Stimulated activated CD4-positive, alpha-beta T cell treated with anti-CD3 and anti-CD28 coated beads, TNF-alpha, amount 100 ng/mL, for 4 hours (primary cell): ENCODE measurements at places on chromosomes 4 and X.

DNA sequence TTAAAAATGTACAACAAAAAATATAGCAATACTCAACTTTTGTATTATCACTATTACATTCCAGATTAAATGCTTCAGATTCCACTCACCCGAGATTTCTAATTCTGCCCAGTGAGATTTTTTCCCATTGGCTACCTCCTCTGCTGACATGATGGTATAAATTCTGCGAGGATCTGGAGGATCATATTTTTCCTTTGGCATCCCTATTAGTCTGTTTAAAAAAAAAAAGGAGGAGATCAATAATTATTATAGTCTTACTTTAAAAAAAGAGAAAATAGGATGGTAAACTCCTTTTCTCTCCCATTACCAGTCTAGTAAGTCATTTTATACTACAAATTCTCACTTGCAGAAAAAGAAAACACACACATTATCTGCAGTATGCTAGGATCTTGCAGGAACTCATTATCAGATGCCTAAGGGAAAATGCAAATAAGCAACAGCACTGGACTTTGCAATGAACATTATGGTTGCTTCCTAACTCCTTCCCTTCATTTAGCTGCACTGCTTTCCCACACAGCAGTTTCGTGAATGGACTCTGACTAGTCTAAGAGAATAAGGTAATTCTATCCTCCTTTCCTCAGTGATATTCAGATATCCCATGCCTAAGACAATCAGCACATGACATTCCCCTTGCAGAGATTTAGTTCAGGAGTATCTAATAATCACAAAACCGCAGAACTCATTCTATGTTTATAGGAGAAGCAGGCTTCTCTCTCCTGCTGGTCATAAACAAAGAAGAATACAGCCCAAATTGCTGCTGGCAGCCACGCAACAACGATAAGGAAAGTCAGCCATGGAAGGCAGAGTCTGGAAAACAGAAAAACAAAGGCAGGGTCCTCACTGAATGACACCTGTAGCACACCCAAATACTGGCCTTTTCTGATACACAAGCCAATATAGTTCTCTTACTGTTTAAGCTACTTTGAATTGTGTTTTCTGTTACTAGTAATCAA is 42.7 kb downstream of the CNOT6L start:
- no peak for DNase-seq

- DNase-seq = no peak
Measured at GRCh38 chr4:166293556-166293955, 420.5 kb downstream of the TLL1 start.

DNA sequence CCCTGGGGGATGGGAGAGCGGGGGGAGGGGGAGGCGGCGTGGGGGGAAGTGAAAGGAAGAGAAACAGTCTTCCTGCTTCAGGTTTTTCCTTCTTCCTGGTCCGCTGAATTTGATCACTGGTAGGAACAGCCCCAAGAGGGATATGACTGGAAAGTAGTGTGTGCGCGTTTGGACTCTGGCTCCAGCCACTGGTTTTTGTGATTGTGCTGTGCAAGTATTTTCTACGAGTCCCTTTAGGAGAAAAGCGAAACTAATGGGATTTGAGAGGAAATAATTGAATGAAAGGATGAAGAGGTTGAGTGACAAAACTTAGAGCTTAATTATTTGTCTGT is 836 bp downstream of the PRRG1 start:
- DNase-seq = no peak

DNA sequence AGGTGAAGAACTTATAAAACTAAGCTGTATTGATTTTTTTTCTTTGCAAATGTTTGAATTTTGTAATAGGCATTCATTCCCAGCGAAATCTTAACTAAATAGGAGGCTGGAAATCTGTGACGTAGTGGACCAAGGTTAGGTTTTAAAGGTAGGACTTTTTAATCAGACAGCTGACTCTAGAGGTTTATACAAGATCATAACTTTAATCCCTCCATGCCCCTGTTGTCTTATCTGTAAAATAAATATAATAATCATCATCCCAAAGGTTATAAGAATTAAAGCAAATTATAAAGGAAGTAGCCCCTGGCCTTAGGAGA is 101.3 kb downstream of the SHROOM3 start:
- DNase-seq = no peak

DNA sequence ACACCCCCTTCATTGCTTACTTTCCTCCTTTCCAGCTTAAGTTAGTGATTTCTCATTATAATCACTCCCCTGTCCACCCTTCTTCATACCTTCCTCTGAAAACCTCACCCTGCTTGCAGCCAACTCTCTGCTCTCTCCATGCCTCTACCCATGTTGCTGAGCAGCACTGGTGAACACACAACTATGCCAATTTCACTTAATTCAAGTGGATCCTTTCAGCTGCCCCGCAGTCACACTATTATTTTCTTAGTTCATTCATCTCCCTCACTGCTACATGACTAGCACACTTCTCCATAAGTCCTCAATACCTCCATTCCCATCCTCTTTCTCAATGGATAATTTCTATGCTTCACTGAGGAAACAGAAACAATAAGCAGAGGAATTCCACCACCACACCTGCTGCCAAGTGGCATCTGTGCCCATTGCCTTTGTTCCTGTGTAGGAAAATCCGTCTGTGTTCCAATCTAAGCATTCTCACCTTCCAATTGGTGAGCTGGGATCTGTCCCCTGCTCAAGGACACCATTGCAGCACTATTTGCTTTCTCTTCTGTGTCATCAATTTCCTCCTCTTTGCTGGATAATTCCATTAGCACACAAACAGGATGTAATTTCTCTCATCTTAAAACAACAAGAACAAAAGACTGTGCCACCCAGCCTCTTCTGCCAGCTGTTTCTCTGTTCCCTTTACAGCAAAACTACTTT is 25.2 kb upstream of the PRSS48 start:
- DNase-seq = no peak

- DNase-seq = no peak
Measured at GRCh38 chr4:52234561-52235440, 183.7 kb downstream of the SPATA18 start.

GRCh38 chrX:17721715-17722114 is 15.6 kb upstream of the SCML1 start:
- DNase-seq = no peak

GRCh38 chrX:119201570-119201969 is 34.5 kb upstream of the PGRMC1 start:
- DNase-seq = no peak

DNA sequence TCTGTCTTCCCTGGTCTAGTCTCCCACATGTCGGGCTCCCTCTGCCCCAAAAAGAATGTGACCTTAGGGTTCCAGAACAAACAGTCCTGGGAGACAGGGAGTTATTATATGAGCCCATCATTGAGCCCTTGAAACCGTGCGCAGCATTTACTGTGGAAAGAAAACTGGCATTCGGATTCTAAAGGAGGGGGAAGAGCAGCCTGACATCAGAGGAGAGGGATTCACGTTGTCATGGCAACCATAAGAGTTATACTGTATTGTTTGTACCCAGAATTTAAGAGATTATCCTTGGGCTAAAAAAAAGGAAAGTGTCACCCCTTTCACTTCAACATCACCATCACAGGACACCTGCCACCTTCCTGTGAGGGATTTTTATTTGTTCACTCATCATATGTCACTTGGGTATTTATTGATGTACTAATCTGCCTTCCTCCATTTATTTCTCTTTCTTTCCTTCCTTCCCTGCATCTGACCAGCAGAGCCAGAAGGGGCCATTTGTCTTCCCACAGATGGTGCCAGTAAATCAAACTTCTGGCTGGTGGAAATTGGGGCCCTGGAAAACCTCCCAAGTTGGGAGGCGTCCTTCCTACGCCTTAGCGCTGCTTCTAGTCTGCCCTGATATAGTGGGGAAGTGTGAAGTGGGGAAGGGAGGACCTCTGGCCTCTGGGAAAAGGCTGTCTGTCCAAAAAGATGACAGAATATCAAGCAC is 64.9 kb upstream of the FRMPD3 start:
- DNase-seq = no peak

DNA sequence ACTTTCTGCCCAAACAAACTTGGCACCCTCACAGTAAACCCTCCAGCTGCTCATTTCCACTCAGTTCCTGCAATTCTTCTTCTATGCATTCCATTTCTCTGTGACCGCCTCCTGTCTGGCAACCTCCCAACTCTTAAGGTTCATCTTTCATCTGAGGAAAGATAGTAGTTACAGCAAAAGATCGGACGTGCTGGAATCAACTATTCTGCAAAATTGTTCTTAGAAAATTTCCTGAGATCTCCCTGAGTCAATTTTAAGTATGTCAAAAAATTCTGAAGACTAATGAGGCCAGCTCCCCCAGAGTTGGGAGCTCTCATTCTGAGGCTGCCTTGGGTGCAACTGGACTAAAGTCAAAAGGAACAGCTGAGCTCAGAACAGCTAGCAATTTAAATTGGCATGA is 1026.0 kb downstream of the ADGRL3 start:
- no peak for DNase-seq

DNA sequence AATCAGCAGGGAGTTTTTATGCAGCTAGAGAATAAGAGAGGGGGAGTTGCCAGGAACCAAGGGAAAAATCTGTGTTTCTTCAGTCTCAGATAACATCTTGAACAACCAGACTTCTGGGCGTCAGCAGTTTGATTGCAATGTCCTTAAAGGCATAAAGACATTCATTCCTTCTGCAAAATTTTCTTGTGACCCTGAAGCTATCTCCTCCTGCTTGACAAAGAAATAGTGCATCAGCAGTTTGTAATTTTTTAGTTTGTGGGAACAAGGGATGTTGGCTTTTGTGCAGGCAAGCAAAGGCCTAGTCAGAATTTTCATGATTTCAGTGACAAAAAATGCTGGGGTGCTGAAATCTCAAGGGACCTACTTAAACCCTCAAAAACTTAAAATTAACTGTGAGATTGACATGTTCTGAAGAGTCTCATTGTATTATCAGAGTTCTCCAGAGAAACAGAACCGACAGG is 125.8 kb upstream of the UNC5C start:
- DNase-seq = no peak

- no peak for DNase-seq
Measured at GRCh38 chr4:38982361-38983095, 49.7 kb downstream of the TMEM156 start.

GRCh38 chr4:71765350-71765749 is 18.5 kb downstream of the GC start:
- no peak for DNase-seq

DNA sequence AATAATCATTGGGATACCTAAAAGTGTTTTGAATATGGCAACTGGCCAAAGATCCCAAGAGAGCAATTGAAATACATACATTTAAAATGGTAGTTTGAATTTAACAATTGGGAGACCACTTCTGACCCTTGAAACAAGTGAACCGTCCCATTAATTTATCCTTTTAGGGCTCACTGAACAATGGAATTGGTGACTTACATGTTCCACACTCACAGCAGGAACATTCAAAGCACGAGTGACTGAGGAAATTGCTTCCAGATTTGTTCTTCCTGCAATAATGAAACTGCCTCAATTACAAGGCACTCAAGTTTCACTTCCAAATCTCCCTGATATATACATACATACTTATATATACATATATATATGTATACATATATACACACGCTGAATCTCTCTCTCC is 20.6 kb downstream of the SLC39A8 start:
- no peak for DNase-seq
